ENCODE measurements at places on chromosomes 3 and 15.
A peak's percentile ranks its signal among the peaks of the same experiment; 100 is the strongest.

DNA sequence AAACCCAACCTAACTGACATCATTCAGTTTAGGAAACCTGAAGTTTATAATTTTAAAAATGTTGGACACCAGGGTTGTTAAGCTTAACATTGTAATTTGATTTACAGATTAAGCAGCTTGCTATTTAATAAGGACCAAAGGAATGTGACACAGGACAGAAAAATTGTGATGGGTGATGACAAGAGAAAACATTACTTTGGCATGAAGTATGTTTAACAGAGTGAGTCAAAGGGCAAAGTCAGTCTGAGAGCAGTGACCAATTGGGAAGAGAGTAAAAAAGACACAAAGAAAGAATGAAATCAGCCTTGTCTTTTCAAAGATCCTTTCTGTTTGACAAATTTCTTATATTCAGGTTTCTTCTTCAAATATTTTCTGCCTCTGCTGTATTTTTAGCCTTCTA lies 1301.6 kb downstream of the SI start:
- no peak for DNase-seq

DNA sequence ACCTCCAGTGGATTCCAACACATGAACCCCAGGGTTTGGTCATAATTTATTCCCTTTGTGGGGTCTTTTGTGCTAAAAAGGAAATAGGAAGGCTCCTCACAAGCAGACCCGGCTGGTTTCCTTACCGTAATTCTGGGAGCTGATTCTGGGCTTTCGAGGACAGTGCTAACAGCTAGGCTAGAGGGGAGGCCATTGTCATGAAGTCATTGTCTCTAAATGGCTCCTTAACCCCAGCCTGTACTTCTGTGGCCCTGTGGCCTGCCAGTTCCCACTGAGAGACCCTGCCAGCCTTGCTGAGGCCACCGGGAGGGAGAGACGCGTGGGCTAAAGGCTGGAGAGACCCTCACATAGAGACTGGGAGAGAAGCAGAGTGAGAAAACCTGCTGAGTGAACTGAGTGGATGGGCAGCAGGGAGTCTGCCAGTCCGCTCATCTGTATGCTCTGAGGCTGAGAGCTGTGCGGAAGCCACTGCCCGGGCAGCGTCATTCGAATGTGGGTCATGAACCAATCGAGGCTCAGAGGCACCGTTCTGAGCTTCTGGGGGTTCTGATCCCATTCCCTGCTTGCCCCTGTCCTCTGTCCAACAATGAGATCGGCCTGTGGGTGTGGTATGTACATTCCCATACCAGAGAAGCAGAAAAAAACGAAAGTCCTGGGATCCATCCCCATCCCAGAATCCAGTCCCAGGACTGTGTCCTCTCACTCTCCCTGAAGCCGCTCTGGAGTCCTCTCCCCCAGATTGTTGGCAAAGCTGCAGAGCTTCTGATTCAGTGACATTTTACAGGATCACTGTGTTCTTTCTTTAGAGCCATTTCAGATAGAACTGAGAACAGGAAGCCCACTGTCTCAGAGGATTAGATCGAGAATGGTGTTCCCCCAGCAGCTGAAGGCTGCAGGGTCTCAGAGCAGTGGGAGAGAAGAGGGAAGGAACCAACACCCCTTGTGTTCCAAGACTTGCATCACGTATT lies 21.3 kb upstream of the DGKG start:
- peak; percentile 3 for DNase-seq

DNA sequence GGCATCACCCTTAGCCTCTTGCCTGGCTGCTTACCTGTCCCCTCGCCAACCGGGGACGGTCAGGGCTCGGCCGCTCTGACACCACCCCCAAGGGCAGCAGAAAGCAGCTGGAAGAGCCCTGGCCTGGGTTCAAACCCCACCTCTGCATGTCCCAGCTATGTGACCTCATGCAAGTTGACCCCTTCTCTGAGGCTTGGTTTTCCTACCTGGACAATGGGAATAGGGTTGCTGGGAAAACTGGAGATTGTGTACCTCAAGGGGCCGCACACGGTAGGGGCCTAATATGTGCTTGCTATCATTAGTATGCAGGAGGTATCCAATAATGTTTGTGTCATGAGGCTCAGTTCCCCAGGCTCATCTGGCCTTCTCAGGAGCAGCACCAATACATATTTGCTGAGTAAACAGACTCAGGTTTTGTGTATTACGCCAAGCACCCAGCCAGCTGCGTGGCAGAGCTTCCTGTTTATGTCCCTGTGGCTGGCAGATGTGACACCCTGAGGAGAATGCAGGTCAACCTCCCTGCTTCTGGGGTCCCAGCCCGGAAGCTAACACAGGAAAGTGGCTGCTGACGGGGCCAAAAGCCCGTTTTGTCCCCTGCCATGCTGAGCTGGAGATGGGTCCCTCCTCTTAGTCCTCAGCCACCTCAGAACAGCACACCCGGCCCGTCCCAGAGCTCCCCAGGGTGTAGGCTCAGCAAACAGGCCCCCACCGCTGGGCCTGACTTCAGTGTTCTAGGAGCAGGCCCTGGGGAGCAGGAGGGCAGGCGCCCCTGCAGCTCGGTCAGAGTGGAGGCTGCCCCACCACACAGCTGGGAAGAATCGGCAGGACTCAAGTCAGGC lies 29.7 kb downstream of the PLXND1 start:
- no peak for DNase-seq

DNA sequence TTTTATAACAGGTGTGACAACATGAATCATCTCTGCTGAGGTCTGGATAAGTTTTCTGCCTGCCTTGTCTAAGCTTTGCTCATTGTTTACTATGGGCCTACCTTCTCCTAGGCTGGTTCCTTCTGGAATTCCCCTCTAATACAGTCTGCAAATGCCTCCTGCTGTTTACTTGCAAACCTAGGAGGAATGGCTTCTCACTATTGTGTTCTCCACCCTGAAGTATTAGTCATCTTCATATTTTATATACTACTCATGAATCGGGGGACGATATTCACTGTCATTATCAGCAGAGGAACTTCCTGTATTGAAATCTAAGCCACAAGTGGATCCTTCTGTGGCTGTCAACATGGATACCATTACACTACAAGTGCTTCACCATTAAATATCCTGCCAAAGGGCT lies 154.8 kb downstream of the PLCL2 start:
- DNase-seq = peak; percentile 97

DNA sequence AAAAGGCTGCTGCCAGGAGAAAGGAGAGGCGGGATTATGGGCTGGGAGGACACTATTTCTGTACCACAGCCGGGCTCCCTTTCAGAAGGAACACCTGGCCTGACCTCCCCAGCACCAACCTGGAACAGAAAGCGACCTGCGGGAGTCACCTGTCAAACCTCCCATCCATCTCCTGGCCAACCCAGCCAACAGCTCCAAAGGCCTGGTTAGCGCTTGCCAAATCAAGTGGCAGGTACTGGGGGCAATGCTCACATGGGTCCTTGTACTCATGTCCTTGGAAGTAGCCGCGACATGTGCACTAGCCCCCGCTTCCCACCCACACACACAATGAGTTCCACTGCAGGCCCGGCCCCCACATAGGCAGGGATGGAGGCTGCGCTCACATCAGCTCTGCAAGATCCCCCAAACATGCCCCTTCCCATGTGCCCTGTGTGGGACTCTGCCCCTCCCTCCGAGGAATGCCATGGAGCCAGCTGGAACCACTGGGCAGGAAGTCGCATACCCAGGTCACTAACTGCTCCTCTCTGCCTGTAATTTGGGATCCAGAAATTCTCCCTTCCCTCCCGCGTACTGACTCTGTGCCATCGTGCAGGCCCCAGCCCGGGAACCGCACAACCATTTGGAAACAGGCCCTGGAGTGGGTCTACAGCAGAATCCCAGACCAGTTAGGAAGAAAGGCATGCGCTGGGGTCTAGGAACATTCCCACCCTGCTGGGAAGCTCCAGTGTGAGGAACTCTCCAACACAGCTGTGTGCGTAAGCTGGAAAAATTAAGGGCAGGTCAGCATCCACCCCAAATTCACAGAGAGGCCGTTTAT lies 98.9 kb downstream of the LRIG1 start:
- no peak for DNase-seq

- DNase-seq = no peak
Measured at GRCh38 chr15:82995938-82996337, 9.9 kb downstream of the RAMAC start.

GRCh38 chr3:42148982-42149432 lies 57.9 kb downstream of the TRAK1 start:
- peak; percentile 84 for DNase-seq

- peak; percentile 3 for DNase-seq
Measured at GRCh38 chr3:147702509-147702908, 293.3 kb downstream of the ZIC1 start.

DNA sequence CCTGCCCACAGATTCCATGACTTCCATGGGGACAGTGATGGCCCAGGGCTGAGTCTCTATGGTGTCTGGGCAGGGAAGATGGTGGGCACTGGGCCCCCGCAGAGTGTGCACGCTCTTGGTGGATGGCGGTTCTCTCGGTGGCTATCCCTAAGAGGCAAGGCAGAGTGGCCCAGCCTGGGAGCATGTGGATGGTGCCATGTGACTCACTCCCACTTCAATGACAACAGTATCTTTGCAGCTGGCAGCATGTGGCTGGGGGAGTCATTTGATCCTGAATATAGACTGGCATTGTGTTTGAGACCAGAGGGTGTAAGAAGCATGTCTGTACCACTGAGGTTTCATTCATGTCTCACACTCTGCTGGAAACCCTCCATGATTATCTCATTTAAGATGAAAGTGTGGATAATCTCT lies 101.2 kb downstream of the CORO2B start:
- no peak for DNase-seq

DNA sequence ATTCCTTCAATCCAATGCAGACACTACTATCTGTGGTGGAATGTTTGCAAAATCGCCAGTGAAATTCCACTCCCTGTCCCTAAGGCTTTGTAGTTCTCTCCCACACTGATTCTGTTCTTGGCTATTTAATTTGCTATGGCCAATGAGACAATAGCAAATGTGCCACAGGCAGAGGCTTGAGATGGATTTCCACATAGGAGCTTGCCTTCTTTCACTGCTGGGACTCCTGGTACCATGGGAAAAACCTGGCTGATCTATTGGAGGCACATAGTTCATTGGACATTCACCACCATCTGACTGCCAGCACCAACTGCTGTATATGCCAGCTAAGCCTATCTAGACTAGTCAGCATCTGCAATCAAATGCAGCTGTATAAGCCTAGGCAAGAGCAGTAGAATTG lies 103.8 kb downstream of the NR1D2 start:
- DNase-seq = peak; percentile 54

- peak; percentile 45 for DNase-seq
Measured at GRCh38 chr3:41169023-41169422, 30.3 kb upstream of the CTNNB1 start.

DNA sequence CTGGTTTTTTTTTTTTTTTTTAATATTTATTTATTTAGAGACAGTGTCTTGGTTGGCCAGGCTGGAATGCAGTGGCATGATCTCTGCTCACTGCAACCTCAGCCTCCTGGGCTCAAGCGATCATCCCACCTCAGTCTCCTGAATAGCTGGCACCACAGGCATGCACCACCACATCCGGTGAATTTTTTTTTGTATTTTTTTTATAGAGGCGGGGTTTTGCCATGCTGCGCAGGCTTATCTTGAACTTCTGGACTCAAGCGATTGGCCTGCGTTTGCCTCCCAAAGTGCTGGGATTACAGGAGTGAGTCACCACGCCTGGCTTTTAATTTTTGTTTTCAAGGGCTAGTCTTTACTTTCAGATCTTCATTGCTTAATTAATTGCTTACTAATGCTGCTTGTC lies 13.1 kb downstream of the PCCB start:
- no peak for DNase-seq

DNA sequence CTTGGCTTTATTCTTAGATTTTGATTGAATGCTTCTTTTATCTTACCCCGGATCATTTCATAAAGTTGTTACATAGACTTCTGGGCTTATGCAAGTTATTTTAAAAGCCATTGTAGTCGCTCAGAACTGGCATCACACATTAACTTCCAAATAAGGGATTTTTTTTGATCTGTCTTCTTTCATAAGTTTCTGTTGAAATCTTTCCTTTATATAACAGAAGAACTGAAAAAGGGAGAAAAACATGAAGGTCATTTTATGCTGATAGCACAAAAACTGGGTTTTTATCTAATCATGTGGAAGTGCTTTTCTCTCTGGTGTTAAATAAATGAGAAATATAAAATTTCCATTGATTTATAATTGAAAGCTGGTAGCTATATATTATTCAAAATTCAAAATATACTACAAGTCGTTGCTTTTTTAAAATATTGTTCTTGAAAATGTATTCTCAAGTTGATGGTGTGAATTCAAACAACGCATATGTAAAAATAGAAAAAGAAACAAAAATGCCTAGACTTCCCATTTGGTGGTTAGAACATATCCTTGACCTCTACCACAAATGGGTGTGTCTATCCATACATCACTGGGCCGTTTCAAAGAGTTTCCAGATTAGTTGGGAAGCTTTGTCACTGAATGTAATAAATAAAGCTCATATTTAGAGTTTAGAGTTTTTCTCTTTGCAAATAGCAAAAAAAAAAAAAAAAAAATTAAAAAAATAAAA lies 258.3 kb upstream of the ZPLD1 start:
- DNase-seq = no peak

DNA sequence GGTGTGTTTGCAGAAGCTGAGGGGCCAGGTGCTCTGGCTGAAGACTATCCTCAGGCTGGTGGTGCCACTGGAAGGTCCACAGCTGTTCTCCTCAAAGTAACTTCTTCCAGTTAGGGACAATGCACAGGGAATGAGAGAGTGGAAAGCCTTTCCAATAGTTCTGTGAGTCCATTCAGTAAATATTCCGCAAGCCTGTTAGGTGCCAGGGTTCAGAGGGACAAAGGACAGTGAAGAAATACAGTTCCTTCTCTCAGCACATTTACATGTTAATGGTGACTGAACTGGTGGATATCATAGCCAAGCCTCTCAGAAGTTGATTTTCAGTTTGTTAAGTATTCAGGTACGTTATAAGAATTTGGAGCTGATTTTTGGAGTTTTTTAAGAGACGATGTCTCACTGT lies 122.5 kb downstream of the C3orf70 start:
- no peak for DNase-seq

DNA sequence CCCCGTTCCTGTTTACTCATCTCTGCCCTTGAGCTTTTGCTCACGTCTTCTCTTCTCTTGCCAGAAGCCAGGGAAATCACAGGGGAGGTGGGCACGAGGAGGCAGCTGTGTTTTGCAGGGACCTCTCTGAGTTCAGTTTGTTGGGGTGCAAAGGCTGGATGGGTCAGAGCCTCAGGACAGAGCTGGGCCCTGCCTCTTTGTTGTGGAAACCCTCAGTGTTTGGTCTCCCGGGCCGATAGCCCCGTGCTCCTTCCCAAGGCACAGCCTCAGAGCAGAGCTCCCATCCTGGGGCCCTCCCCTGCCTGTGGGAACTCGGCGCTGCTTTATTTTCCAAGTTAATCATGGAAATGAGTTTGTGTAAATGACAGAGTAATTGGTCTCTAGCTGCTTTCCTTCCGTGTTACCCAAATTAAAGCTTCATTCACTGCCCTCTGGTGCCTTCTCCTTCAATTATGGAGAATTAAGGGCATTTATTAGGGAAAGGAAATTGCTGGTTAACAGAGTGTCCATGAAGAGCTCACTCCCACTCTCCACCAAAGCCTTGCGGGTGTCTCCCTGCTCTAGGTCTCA lies 40.9 kb downstream of the BDH1 start:
- no peak for DNase-seq

DNA sequence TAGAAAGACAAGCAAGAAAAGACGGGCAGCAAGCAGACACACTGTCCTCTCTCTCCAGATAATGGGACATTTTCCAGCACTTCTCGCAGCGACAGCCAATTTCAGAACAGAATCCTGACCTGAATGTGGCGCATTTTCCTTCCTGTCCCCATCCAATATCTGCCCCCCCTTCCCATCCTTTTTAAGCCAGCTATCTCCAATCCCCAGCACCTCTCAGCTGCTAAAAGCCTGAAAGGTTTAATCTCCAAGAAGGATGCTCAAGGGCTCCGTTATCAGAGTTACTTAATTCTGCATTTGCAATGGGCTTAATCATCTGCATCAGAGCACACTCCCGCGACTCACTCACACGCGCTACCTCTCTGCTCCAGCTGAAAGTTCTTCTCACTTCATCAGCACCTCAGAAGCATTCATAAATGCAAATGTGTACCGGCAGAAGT lies 50.5 kb downstream of the SRGAP3 start:
- DNase-seq = no peak

All from cardiac fibroblast (primary cell).